ENCODE measurements at places on chromosomes 13 and 19. TPM values are rescaled to one million over a fixed set of nuclear protein-coding genes. Genes with fewer than 3 reads are reported as not detected.

Gene SBK2
- not detected for total RNA-seq

Gene ZNF418
- total RNA-seq: 5.1 TPM

Gene GPR4
- not detected for total RNA-seq

Gene FBXO27
- total RNA-seq: 8.0 TPM

Gene C19orf33
- not detected for total RNA-seq

Gene AMER2
- total RNA-seq: under 0.01 TPM

Gene SIGLEC5
- not detected for total RNA-seq

Gene SELENOV
- not detected for total RNA-seq

Gene ABCC4
- 21.3 TPM for total RNA-seq

Gene TEX101
- total RNA-seq: not detected

Gene SHISA7
- total RNA-seq: not detected

Gene IGFLR1
- 3.3 TPM for total RNA-seq

Gene ZNF793
- under 0.01 TPM for total RNA-seq

Gene NLRP7
- total RNA-seq: not detected

Gene MARCHF2
- 89.8 TPM for total RNA-seq

Gene VSTM1
- not detected for total RNA-seq

Gene PRKCG
- not detected for total RNA-seq

Gene ATCAY
- not detected for total RNA-seq

Gene CBARP
- total RNA-seq: 2.4 TPM

Data from melanocyte of skin (primary cell).